ENCODE measurements at places on chromosomes 16 and 17.
A peak's percentile ranks its signal among the peaks of the same experiment; 100 is the strongest.

- DNase-seq, result peak; percentile 16
These were observed 354.9 kb upstream of the ASIC2 start for GRCh38 chr17:33647956-33648355.

DNA sequence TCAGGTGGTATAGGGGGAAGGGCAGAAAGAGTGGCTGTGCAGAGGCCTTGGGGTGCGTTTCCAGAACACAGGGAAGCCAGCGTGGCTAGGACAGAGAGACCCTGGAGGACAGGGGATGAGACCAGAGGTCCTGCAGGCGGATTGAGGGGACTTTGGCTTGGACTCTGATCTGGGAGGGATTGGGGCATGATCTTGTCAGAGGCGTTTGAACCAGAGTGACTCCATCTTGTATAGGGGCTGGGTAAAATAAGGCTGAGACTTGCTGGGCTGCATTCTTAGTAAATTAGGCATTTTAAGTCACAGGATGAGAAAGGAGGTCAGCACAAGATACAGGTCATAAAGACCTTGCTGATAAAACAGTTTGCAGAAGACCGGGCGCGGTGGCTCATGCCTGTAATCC is 5.4 kb upstream of the NATD1 start:
- DNase-seq, result no peak

DNA sequence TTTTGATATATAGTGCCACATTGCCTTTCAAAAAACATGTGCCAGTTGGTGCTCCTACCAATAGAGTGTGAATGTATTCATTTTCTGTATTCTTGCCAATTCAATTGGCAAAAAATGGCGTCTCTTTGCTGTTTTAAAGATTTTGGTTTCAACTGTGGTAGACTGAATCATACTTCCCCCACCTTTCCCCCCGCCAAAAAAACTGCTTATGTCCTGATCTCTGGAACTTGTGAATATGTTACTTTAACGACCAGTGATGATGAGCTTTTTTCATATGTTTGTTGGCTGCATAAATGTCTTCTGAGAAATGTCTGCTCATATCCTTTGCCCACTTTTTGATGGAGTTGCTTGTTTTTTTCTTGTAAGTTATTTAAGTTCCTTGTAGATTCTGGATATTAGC is 325.1 kb upstream of the KCNJ16 start:
- DNase-seq, result no peak

DNA sequence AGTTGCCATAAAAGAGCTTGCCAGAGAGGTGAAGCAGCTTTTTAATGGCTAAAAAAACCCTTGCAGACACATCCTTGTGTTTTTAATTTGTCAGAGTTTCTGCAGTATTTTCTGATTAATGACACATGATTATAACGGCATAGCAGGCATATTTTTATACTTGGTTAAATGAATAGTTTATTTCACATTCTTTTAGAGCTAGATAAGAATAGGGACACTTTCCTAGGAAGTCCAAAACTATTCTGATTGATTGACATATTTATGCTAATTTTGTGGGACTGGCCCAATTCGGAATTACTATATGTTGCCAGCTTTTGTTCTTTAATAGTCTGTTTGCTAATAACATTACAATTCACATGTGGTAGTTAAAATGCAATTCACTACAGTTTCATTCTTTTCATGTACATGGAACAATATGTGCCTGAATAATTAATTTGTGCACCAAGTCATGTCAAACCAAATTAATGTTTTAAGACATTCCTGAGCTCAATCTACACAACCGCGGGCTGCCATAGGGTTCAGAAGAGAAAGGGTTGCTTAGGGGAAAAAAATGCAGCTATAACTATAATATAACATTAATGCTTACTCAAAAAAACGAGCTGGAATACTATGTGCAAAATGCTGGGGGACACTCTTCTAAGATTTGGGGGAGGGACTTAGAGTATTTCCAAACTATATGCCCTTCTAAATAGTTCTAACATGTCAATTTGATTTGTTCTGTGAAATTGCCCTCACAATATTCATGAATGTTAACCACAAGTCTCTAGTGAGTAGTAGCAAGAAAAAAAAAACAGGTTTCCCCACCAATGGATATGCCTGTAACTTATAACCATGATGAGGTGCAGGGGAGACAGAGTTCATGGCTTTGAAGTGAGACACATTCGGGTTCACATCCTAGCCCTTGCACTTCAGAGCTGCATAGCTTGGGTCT is 305.4 kb downstream of the CEP112 start:
- no peak for DNase-seq

DNA sequence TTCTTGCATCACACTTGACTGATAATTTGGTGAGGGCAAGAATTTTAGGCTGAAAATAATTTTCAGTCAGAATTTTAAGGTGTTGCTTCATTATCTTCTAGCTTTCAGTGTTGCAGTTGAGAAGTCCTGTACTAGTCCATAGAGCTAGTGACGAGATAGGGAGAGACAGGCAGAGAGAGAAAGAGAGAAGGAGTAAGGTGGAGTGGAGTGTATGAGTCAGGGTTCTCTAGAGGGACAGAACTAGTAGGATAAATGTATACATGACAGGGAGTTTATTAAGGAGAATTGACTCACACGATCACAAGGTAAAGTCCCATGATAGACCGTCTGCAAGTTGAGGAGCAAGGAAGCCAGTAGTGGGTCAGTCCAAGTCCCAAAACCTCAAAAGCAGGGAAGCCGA is 127.2 kb downstream of the UTP18 start:
- DNase-seq, result no peak

GRCh38 chr16:15961060-15961511 is 11.7 kb downstream of the ABCC1 start:
- DNase-seq, result no peak

- no peak for DNase-seq
These were observed 12.8 kb upstream of the RAB11FIP4 start for GRCh38 chr17:31378638-31379037.

GRCh38 chr16:16101585-16101984 is 121.7 kb downstream of the ABCC6 start:
- no peak for DNase-seq

DNA sequence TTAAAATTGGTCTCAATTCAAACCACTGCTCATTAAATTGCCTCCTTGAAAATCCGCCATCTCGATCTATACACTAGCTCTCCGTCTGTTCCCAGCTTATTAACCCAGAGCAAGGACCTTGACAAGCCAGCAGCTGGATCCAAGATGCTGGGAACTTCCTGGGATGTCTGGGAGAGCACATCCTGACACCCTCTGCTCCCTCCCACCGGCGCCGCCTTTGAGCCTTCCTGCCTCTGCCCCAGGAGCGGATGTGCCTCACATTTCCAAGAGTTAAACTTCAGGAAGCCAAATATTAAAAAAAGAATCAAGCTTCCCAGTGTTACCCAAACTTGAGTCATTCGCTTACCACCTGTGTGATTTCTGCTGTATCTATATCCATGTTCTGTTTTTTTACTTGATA is 107.9 kb downstream of the HAPSTR1 start:
- no peak for DNase-seq

DNA sequence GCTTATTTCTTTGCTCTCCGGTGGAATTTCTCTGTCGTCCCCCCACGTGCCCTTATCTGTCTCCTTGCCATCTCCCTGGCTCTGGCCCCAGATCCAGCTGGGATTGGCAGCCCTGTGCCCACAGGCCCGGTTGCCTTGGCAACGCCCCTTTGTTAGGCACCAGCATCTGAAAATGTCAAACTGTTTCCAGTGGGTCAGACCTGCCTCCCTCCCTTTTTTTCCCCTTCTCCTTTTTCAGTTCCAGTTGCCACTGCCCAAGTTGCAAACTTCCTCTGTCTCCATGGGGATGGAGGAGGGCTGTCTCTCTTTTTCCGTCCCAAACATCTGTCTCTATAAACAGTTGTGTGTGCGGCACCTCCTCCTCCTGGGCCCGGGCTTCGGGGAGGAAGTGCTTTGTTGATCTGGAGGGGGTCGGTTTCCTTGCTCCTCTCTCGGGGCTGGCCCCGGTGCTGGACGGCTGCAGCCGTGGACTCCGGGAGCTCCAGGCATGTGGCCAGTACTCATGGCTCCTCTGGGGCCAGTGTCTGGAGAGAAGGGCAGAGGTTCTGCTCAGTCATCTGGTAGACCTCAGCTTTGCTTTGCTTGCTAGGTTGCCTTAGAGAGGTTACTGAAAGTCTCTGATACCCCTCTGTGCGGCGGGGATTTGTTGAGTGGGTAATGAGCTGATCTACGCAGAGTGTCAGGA is 35.3 kb downstream of the SOCS3 start:
- DNase-seq, result peak; percentile 83

- no peak for DNase-seq
These were observed 4.4 kb upstream of the IRX5 start for GRCh38 chr16:54926166-54926838.
